ENCODE measurements at places on chromosomes 7 and 10.

DNA sequence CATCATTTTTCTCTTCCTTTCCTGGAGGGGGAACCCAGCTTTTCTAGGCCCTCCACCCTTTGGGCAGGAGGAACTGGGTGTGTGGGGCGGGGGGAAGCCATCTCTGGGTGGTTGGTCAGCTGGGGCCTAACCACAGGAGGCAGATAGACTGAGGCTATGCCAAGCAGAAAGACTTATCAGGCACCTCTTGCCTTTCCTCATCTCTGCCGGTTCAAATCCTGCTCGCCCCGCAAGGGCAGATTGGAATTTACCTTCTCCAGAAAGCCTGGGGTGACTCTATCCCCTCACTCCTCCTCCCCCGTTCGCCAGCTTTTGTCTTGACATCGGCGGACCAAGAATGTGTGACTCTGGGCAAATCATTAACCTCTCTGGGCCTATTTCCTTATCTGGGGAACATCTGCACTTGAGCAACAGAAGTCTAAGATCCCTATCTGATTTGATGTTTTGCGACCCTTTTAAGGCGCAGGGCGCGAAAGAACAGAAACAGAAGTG lies 584 bp upstream of the GARS1 start:
- peak; percentile 58 for DNase-seq

GRCh38 chr10:90999512-91000172 lies 78.8 kb upstream of the ANKRD1 start:
- no peak for DNase-seq

DNA sequence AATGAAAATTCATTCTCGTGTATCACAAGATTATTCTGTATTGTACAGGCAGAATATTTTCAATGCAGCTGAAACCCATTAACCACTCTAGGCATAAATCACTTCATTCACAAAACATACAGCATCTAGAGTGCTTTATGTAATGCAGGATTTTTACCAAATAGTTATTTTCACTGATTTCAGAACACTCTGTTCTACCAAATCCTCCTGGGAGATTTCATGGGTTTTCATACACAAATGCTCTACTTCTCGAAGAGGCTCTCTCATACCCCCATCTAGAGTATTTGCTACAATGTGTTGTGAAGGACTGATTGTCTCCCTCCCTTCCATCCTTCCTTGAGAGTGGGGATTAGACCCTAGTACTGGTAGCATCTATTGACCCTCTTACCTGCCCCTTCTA lies 209.2 kb upstream of the LRRN3 start:
- no peak for DNase-seq

DNA sequence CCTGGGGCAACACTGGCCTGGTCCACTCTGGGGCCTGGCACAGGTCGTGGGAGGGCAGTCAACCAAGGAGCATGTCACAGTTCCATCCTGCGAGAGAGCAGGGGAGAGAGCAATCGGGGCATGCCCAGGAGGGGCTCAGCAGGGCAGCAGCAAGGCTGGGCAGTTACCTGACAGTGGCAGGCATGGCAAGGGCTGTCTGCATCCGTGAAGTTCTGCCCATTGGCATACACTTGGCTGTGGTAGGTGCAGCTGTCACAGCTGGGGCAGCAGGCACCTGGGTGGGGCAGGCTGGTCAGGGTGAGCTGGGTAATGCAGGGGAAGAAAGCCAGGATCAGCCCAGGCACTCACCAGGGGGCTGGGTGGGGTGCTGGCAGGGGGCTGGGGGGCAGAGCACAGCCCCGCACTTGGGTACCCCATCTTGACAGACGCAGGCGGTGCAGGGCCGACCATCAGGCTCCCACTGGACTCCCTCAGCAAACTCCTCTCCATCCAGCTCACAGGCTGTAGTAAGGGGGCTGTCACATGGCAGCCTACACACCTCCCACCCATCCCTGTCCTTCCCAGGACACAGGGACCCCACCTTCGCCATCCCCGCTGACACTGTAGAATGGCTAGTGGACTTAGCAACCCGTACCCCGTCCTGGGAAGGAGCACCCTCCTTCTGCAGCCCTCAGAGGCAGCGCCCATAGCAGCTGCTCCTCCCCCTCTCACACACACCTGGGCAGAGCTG lies 17.8 kb downstream of the KCP start:
- DNase-seq = no peak

All from activated CD4-positive, alpha-beta memory T cell treated with anti-CD3 and anti-CD28 coated beads for 36 hours (primary cell).